ENCODE measurements at places on chromosomes 1 and 21. TPM values are rescaled to one million over a fixed set of nuclear protein-coding genes. Genes with fewer than 3 reads are reported as not detected.

GRCh38 chr1:112402682-112403643 lies 6.9 kb downstream of the CTTNBP2NL start:
- no peaks in the 10 kb centered on the region for H3K27me3 ChIP-seq
- H3K27ac ChIP-seq, result no peak overlapping the region
- H3K4me3 ChIP-seq, result no peak overlapping the region
- H3K36me3 ChIP-seq, result peaks cover 15% of the 10 kb centered on the region
- no peak for DNase-seq

DNA sequence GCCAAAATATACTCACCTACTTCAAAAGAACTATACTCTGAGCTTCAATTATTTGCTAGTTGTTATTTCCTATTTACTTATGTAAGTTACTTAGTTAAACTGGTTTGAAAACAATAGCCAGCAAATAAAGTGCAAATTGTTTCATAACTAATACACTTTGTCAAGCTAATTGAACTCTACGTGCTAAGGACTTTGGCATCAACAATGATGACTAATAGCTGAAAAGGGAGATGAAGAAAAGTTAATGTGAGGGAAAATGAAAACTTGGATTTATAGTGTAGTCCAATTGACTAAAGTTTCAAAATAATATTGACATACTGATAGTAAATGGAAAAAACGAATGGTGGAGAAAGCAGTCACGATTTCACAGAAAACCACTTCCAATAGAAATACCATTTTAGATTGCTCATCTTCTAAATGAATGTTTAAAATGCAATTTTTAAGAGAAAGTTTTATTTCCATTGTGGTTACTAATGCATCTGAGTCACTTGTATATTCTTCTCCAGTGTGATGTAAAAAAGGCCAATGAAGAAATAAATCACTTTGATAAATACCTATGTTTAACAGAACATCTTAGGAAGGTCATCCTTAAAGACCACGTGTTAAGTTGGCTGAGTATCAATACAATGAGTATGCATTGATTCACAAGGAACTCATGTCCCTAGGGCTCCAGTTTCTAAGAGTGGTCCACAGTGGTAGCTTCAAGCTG lies 455.2 kb downstream of the LTN1 start:
- H3K27ac ChIP-seq, result no peak overlapping the region
- no peaks in the 10 kb centered on the region for H3K4me1 ChIP-seq
- H3K36me3 ChIP-seq, result no peaks in the 10 kb centered on the region
- DNase-seq, result no peak
- H3K4me3 ChIP-seq, result no peak overlapping the region

The NTMT2 gene
- not detected for total RNA-seq

DNA sequence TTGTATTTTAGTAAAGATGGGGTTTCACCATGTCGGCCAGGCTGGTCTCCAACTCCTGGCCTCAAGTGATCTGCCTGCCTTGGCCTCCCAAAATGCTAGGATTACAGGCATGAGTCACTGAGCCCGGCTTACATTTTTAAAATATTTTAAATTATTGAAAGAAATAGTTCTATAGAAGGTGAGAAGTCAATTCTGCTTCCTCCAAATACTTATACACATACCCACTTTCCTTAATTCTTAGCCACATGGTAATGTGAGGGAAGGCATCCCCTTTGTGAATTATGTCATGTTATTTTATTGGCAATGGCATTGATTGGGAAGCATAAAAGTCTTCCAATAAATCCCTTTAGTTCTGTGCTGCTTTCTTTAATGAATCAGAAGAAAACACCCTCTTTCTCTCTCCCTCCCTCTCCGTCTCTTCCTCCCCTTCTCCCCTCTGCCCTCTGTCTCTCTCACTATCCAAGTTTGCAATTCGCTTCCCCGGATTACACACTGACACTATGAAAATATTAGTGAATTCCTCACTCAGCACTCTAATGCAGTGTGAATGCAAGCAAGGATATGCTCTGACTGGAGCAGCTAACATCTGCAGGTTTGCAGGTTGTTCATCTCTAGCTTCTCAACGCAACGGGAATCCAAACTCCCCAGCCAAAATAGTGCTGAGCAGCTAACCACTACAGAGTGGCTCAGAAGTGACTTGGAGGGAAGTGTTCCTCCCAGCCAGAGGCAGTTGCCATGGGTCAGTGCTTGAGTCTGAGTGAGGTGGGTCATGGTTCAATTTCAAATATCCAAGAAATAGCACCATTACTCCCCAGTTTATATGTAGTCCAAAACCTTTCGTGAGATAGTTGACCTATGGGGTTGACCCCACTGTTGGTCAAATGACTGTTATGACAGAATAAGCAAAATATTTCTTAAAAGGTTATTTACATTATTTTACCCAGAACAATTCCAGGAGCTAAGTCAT lies 77.8 kb upstream of the CD55 start:
- H3K36me3 ChIP-seq, result peaks cover 16% of the 10 kb centered on the region
- DNase-seq, result no peak
- H3K27ac ChIP-seq, result no peak overlapping the region
- H3K4me1 ChIP-seq, result peaks cover 87% of the 10 kb centered on the region

The OR10T2 gene
- total RNA-seq, result not detected

GRCh38 chr1:70915258-70916033 lies 132.2 kb downstream of the PTGER3 start:
- no peak for DNase-seq
- no peaks in the 10 kb centered on the region for H3K27me3 ChIP-seq
- H3K36me3 ChIP-seq, result no peaks in the 10 kb centered on the region
- no peak overlapping the region for H3K27ac ChIP-seq

DNA sequence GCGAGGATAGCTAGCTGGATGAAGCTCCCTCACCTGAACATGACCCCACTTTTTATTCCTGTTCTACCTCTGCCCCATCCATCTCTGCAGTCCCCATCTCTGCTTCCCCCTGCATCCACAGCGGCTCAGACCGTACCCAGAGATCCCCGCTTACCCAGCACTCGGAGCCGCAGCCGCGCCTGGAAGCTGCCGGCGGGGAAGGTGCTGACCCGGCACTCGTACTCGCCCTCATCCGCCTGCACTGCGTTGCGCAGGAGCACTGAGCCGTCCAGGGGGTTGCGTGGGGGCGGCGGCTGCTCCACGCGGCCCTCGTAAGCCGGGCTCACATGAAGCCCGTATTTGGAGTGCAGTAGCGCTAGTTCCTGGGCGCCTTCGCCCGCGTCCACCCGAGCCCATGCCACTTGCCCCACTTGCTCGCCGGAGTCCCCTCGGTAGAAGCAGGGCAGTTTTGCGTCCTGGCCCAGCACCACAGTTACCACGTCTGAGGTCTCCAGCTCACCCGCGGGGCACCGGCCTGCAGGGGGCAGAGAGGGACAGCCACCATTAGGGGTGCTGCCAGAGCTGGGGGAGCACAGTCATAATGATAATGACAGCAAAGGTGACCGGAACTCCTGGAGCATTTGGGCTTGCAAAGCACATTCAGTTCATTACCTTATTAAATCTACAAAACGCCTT lies 9.8 kb downstream of the NECTIN4 start:
- H3K4me3 ChIP-seq, result no peak overlapping the region
- peaks cover 65% of the 10 kb centered on the region for H3K36me3 ChIP-seq
- peaks cover 49% of the 10 kb centered on the region for H3K4me1 ChIP-seq
- no peaks in the 10 kb centered on the region for H3K27me3 ChIP-seq

GRCh38 chr1:214146523-214146922 lies 134.4 kb upstream of the SMYD2 start:
- H3K4me3 ChIP-seq, result no peak overlapping the region
- H3K4me1 ChIP-seq, result no peaks in the 10 kb centered on the region
- H3K36me3 ChIP-seq, result no peaks in the 10 kb centered on the region
- H3K27me3 ChIP-seq, result peaks cover 29% of the 10 kb centered on the region
- DNase-seq, result peak; percentile 24

The BMP8B gene
- 6.2 TPM for total RNA-seq

The HSPB7 gene
- total RNA-seq, result not detected

The CELA2A gene
- not detected for total RNA-seq

- H3K4me3 ChIP-seq, result no peak overlapping the region
- no peaks in the 10 kb centered on the region for H3K27me3 ChIP-seq
- DNase-seq, result no peak
- H3K27ac ChIP-seq, result no peak overlapping the region
- H3K36me3 ChIP-seq, result no peaks in the 10 kb centered on the region
These were observed 706.0 kb upstream of the ZP4 start for GRCh38 chr1:238596703-238597102.

DNA sequence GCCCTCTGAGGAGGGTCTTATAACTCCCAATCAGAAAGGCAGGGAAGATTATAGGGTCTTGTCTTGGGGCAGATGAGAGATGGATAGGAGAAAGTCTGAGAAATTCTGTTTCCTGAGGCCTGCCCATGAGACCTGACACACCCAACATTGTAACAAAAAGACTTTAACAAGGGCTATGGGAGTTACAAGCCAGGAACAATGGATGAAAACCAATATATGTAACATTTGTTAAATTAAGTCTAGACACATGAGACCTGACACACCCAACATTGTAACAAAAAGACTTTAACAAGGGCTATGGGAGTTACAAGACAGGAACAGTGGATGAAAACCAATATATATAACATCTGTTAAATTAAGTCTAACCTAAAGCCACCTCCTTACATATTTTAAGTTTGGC lies 21.8 kb downstream of the NRDC start:
- DNase-seq, result no peak
- no peaks in the 10 kb centered on the region for H3K27me3 ChIP-seq
- peaks cover 15% of the 10 kb centered on the region for H3K36me3 ChIP-seq
- no peak overlapping the region for H3K27ac ChIP-seq
- peaks cover 6% of the 10 kb centered on the region for H3K4me1 ChIP-seq
- H3K4me3 ChIP-seq, result no peak overlapping the region

The ATP1A1 gene
- total RNA-seq, result 457 TPM

The MMEL1 gene
- 5.6 TPM for total RNA-seq
